ENCODE measurements at places on chromosomes 2 and 18.

DNA sequence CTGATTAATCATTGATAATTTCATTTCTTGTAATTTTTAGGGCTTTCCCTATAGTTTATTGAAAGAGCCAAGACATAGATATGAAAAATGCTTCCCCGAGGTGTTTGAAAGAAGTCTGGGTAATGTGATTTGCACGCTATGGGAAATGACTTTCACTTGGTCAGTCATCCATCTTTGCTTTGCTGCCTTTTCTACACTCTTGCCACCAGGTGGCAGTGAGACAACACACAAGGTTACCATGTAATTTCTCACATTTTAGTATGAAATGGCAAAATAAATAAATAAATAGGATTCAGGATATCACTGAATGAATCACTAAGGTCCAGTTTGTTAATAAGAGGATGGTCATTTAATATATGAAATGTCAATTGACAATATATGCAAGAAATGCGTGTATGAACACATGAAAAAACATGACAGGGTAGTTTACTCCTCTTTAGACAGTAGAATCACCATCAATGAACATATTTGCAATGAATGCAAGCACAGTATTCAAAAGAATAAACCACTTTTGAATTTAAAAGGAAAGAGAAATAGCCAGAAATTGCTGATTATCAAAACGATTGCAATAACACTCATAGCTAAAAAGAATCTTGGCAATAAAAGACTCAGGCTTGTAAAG, 52.2 kb upstream of the KCNH7 start:
- no peak for DNase-seq

- no peak for DNase-seq
These were observed 4.0 kb downstream of the BAZ2B start for GRCh38 chr2:159612255-159612901.

GRCh38 chr2:62369541-62370202, 136.3 kb downstream of the TMEM17 start:
- DNase-seq, result no peak

DNA sequence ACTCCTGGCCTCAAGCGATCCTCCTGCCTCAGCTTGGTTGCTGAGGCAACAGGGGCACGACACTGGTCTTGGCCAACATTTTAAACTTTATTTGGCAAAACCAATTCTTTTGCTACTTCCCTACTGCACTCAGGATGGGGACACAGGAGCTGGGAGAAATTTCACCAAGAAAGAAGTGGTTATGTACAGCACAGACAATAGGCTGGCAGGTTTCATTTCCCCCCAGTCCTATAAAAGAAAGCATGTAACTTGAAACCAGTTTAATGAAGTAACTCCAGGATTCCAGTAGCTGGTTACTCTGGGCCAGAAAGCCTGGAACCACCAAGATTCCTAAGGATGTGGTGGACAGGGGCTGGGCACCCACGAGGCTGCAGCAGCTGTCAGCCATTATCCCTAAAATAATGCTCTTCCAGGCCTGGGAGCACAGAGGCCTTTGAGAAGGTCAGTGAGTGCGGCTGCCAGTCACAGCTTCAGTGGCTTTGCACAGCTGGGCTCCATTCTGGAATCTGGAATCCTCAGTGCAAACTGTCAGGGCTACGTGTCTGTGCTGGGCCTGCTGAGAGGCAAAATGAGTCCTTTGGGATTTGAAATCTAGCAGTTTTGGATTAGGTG, 142.3 kb upstream of the ITGA6 start:
- no peak for DNase-seq

DNA sequence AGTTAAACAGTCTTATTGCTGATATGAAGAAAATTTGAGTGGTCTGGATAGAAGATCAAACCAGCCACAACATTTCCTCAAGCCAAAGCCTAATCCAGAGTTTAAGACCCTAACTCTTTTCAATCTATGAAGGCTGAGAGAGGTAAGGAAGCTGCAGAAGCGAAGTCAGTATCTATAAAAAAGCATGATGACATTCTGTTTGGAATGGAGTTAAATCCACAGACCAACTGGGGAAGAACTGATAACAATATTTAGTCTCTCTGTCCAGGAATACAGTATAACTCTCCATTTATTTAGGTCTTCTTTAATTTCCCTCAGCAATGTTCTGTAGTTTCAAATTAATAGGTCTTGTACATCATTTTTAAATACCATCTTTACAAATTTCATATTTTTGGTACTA, 16.0 kb downstream of the PIGN start:
- no peak for DNase-seq

DNA sequence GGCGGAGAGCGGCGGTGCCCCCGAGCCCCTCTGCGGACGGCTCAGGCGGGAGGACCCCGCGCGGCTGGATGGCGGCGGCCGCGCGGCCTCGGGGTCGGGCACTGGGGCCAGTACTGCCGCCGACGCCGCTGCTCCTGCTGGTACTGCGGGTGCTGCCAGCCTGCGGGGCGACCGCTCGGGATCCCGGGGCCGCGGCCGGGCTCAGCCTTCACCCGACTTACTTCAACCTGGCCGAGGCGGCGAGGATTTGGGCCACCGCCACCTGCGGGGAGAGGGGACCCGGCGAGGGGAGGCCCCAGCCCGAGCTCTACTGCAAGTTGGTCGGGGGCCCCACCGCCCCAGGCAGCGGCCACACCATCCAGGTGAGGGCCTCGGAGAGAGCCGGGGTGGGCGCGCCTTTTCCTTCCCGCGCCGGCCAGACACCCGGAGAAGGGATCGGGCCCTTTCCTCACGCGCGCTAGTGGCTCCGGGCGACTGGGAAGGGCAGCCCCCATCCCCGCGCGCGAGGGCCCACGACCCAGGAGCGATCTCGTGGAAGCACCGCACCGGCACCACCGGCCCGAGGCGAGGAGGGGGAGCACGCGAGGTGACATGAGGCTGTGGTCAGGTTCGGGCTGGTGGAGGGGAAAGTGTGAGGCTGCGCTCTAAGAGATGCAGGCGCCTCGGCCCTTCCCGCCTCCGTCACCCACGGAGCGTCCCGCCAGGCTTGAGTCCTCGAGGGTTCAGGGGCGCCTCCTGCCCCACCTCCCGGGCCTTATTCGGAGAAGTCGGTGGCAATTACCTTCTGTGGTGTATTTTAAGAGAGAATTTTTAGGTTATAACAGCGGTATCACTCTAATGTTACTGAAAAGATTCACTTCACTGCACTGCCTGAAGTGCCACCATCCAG, 607 bp downstream of the LAMA3 start:
- DNase-seq, result no peak

DNA sequence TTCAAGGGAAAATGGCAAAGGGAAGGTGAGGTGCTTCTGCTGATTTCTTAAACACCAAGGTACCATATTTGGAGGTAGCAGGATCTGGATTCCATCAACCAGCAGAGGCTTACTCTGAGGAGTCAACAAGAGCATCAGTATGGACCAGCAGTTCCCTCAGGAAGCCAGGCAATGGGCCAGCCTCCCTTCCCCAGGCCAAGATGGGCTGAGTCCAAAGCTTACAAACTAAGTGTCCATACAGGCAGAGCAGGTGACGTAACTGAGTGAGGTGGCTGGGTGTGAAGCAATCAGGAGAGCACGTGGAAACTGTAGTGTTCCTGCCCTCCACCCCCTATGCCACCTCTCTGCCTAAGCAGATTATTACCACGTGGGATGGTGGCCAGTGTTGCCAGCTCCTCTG, 134.2 kb upstream of the HNRNPA3 start:
- DNase-seq, result no peak

- DNase-seq, result no peak
These were observed 28.0 kb downstream of the KIAA2012 start for GRCh38 chr2:202101026-202101579.

DNA sequence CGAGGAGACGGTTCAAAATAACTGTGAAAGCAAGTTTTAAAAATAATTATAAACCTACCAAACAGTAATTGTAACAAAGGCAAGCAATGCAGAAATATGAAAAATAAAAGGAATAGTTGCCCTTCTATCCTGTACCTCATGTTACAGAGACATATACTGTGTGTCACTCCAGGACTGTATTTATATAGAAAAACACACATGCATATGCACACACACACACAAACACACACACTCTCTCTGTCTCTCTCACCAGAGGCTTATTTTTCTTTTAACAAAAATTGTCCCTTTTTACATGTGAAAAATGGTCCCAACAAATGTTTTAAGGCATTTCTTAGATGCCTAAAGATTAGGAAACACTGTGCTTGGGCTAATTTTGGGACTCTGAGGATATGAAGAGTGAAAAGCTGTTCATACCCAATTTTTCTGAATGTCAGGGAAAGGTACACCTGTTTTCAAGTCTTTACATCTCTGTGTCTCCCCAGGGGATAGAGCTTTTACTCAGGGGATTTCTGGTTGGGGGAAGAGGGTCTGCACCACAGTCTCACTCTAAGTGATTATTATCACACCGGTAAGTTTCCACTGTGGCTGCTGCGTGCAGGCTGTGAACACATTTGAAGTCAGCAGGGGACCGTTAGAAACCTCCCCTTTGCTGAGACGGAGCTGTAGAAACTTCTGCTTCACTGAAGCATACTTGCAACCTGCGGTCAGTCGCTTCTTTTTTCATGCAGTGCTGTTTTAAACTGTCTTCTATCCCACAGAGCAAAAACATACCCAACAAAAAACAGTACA, 51.4 kb upstream of the SPAG16 start:
- no peak for DNase-seq

DNA sequence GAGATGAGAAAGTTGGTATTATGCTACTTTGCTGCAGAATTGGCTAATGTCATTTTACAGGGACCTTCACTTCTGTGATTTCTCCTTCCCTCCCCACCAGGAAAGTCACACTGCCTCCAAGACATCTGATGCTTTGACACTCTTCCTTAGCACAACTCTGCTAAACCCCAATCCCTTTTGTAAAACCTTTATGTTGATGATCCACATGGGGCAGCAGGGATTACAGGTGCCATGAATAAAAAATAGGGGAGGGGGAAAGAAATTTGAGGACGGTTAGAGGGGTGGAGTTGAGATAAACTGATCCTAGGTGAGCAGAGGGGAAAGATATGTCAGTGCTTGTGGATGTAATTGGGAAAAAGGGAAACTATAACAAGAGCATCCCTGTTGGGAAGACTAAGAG, 26.4 kb downstream of the CCNT2 start:
- no peak for DNase-seq

- DNase-seq, result no peak
These were observed 64.0 kb downstream of the NDUFA10 start for GRCh38 chr2:239960929-239961661.

- no peak for DNase-seq
These were observed 101.3 kb upstream of the ITGB6 start for GRCh38 chr2:160301420-160301819.

DNA sequence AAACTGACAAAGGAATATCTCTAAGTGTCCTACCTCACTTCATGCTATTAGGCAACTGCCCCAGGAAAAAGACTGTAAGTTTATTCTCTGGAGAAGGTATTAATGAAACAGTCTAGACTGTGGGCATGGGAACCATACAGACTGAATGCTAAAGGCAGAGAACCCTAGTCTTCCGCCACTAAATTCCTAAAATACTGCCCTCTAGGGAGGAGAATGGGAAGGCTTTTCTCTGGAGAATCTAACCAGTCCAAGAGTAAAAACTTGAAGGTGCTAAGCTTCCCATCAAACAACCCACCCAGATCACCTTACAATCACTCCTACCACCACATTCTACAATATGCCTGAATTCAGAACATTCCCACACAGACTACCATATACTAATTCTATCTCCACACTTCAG, 3.4 kb downstream of the SRBD1 start:
- DNase-seq, result no peak

GRCh38 chr2:27390822-27391679, 10.5 kb upstream of the ZNF513 start:
- no peak for DNase-seq

DNA sequence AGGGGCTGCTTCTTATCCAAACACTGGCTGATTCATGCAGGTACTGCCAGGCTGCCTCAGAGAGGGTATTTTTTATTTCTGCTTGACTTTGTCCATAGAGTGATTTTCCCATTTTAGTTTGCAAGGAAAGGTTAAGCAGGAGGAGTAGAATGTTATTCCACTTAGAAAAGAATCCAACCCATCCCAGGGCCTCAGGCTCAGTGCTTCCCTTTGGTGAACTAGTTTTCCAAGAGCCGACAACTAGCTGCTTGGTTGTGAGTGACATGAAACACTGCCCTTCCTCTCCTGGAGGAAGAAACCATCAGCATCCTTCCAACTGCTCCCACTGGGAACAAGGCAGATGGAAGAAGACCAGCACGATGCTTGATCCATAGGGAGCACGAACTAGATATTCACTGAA, 58.5 kb downstream of the BCL2 start:
- no peak for DNase-seq

GRCh38 chr2:84169871-84170270, 289.2 kb downstream of the SUCLG1 start:
- DNase-seq, result no peak

DNA sequence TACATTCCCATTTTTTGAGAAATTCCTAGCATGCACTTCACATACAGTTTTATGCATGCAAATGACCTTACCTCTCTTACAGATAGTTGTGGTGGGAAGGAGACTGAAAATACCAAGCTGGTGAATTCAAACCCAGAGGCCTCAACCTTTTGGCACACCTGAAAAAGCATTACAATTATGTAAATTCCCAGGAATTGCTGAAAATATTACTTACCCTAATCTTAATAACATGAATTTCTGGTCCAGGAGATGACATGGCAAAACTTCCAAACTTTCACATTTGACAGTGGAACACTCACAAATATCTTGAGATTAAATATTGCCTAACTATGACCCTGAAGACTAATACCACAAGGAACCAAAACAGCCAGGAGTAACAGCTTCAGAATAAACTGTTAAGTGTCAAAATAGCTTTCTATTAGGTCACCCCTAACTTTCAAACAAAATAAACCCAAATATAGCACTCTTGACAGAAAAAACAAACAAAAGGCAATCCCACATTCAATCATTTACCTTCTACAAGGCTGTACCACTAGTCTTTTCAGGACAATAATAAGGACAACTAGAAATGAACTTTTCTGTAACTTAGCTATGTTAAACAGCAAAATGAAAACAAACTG, 10.9 kb upstream of the PEX13 start:
- DNase-seq, result no peak

- DNase-seq, result no peak
These were observed 946.3 kb upstream of the LRATD1 start for GRCh38 chr2:13686262-13686661.
